AG04449 (cell line): ENCODE measurements at places on chromosomes 4 and X.

GRCh38 chrX:57286507-57287251 is at the start of gene FAAH2:
Gene FAAH2 (plus strand): TSS chrX:57286706. CDS start chrX:57286826, 120 bp downstream.
- no peak for DNase-seq

DNA sequence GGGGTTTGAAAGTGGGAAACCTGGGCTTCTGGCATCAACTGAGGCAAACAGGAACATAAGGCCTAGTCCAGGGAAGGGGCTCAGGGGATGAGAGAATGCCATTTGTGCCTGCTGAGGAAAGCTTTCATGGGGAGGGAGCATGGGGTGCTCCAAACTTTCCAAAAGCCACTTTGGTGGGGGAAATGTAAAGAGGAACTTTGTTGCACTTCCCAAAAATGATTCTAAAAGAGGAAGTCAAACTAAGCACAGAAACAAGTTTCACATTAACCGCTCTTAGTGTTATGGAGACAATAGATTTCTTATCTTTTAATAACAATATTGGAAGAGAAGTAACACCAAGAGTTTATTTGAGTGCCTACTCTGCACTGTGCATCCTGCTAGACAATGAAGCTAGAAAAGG is 32.3 kb downstream of the GAB3 start:
- DNase-seq, result no peak

DNA sequence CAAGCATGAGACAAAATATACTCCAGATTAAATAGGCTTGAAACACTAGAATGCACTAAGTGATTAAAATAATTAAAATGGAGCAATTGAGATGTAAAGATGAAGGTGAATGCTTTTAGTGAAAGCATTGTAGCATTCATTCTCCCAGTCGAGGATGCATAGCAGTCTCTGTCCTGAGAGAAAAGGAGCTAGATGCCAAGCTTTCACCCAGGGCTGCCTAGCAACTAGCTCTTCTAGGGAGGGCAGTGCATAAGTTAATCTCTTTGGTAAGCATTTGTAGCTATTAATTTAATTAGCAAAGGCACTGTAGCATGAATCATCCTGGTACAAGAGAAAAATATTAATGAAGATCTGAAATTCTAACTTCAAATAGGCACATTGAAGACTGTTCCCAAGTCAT is 1014.8 kb downstream of the C4orf33 start:
- no peak for DNase-seq

GRCh38 chrX:21700967-21701366 is 42.8 kb upstream of the KLHL34 start:
- DNase-seq, result no peak
